ENCODE measurements at places on chromosomes 3 and 15. TPM values are rescaled to one million over a fixed set of nuclear protein-coding genes. Genes with fewer than 3 reads are reported as not detected.

DNA sequence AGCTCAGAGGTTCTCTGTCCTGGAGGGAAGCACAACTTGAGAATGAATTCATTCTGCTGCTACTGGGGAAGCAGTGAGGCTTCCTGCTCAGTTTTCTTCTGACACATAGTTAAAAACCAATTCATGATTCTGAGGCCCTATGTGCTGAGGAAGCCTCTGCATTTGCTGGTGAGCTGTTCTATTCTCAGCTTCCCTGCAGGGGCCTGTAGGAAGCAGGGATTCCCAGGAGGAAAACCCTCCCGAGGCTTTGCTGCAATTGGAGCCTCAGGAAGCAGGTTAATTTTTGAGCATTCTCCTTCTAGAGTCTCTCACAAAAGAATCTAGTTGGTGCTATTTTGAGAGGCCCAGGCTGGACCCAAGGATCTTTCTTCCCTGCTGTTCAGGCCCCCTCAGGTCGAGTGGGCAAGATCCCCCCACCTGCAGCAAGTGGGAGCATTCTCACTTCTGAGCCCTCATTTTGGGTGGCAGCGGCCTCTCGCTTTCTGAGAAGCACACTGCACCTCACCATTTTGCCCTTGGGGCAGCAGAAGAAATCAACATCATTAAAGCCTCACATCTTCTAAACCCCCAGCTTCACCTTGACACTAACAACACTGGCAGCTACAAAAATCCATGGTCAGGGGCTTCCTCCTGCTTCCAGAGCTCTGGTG lies 197.5 kb upstream of the TSC22D2 start:
- no peak for DNase-seq

GRCh38 chr3:119630128-119630879 lies 30.1 kb downstream of the POPDC2 start:
- no peak for DNase-seq

GRCh38 chr3:61358364-61358763 lies 107.1 kb upstream of the FHIT start:
- DNase-seq: no peak

- peak; percentile 20 for DNase-seq
Measured at GRCh38 chr15:42494998-42495360, 455 bp upstream of the SNAP23 start.

Gene CHRNB4
- not detected for total RNA-seq

Gene USF3
- total RNA-seq: 15.4 TPM

DNA sequence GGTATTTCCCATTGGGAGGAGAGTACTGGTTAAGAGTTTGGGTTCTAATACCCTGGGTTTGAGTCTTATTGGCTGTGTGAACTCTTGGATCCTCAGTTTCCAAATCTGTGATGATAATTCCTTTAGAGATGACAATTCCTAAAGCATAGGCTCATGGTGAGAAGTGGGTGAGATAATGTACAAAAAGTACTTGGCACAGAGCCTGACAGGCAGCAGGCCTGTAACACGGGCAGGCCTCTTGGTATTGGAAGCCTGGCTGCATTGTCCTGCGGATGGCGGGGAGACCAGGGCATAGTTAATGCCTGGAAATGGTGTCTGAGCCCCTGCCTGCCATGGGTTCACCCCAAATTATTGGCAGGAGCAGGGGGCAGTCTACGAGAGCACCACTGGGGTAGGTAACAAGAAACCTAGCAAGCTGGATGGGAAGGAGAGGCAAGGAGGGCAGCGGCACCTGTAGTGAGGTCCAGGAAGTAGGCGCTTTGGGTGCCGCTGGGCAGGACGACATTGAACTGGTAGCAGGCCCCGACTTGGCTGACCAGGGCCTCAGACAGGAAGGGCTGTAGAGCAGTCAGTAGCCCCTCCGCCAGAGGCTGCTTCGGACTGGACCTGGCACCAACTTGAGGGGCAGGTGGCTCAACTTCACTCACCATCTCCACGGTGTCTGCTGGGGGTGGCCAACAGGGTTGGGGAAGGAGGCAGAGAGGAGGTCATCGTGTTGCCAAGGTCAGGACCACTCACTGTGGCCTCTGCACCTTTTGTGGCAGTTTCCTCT lies 7.7 kb downstream of the STOML1 start:
- DNase-seq: no peak

Gene LRRC31
- 0.23 TPM for total RNA-seq

All from endothelial cell (in vitro differentiated cells).